ENCODE measurements at places on chromosomes 3 and 15.

DNA sequence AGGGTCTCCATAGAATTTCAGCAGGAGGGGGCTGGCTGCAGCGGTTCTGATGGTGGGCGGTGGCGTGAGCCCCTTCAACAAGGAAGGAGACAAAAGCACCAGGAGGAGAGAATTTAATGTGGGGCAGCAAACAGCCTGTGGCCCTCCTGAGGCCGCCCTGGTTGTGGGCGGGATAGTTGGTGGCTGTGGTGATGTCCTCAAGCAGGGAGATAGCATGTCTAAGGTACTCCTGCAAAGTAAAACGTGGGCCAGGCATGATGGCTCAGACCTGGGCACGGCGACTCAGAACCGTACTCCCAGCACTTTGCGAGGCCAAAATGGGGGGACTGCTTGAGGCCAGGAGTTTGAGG lies 94.0 kb downstream of the LRRK1 start:
- no peak for DNase-seq

DNA sequence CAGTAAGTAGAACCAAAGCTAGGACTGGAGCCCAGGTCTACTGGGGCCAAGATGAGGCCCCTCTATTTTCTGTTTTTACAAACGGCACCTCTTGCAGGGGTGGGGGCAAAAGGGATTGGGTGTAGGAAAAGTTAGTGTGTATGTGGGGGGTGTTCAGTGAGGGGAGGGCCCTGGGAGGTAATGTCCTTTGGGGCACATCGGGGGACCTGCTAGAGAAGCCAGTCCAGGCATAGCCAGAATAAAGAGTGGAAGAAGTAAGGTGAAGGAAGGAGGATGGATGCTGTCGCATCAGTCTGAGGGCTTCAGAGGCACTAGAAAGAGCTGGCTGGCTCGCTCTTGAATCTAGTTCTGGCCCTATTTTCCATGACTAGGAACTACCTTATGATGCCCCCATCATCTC lies 2.6 kb downstream of the PLCD1 start:
- no peak for DNase-seq

- DNase-seq: peak; percentile 32
Observed at GRCh38 chr3:179421500-179421899, 29.8 kb downstream of the GNB4 start.

DNA sequence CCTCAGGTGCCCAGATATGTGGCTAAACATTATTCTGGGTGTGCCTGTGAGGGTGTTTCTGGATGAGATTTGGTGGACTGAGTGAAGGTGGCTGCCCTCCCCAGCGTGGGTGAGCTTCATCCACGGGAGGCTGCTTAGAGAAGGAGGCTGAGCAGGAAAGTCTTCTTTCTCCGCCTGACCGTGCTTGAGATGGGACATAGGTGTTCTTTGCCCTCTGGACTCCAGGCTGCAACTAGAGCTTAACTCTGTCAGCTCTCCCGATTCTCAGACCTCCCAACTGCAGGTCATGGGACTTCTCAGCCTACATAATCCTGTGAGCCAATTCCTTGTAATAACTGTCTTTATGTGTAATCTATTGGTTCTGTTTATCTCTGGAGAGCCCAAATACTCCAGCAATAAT lies 34.1 kb downstream of the RAB7A start:
- no peak for DNase-seq

DNA sequence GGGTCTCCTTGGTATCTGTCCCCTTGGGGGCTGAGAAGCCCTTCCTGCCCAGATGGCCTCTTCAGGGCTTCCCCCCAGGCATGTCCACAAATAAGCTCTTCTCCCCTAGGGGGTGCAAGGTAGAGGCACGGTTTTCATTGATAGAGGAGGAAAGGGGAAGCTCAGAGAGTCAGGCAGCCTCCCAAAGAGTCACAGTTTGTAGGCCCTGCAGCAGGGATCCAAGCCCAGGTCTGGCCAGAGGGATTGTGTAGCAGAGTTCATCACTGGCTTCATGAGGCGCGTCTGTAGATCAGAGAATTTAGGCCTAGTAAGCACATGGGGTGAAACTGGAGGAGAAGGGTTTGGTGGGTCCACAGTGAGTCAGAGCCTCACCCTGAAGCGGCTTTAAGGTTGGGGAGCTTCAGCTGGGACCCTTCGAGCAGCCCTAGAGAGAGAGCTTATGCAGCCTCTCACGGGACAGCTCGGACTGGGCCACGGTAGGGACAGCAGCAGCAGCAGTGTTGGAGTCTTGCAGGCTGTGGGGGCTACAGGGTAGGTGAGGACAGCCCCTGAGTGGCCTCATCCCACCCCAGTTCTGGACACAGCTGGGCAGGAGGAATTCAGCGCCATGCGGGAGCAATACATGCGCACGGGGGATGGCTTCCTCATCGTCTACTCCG lies 37.5 kb upstream of the ESYT3 start:
- DNase-seq: peak; percentile 22

Measured in NAMALWA (cell line).